Kidney epithelial cell (primary cell): ENCODE measurements at places on chromosomes 2 and 18. TPM values are rescaled to one million over a fixed set of nuclear protein-coding genes. Genes with fewer than 3 reads are reported as not detected.

EMILIN1 gene
- total RNA-seq: 7.4 and 9.5 TPM in 2 replicates

PLCL1 gene
- total RNA-seq: 0.08 and 0.14 TPM in 2 replicates

PSTPIP2 gene
- total RNA-seq: 11.2 and 14.2 TPM in 2 replicates

DNA sequence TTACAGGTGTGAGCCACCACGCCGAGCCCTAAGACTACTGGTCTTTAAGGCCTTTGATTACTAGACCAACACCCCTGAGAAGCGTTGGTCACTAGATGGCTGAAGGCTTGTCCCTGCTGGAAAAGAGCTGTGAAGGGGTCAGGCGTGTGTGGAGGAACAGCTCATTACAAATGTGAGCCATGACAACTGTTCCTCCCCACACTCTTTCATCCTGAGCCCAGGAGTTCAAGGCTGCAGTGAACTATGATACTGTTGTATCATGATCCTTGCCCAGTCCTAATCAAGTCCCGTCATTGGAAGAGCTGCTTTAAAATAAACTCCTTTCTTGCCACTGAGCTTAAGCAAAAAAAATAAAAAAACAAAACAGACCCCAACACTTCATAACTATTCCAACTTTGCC is 19.5 kb upstream of the MCFD2 start:
- no peak for DNase-seq

GRCh38 chr2:55169359-55169758 is 62.7 kb downstream of the CLHC1 start:
- DNase-seq: no peak

NEUROD1 gene
- not detected in 2 replicates for total RNA-seq

DNA sequence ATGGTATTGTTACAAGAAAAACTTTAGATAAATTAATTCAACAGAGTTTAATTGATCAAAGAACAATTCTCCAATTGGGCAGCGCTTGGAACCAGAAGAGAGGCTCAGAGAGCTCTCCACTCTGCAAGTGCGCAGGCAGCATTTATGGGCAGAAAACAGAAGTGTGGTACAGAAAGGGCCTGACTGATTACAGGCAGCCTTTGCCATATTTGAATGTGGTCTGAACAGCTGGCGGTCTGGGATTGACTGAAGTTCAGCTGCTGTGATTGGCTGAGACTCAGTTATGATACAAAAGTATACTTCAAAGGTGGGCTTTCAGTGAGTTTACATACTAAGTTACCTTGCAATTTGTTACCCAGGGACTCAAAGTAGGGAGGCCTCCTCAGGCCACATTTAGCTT is 301.3 kb upstream of the ID2 start:
- no peak for DNase-seq

- DNase-seq: no peak
Observed at GRCh38 chr2:116416731-116417377, 1397.6 kb upstream of the DDX18 start.

GRCh38 chr18:24071029-24071428 is 56.5 kb downstream of the TTC39C start:
- DNase-seq: no peak

SLC39A10 gene
- total RNA-seq: 46.6 and 47.0 TPM in 2 replicates

DNA sequence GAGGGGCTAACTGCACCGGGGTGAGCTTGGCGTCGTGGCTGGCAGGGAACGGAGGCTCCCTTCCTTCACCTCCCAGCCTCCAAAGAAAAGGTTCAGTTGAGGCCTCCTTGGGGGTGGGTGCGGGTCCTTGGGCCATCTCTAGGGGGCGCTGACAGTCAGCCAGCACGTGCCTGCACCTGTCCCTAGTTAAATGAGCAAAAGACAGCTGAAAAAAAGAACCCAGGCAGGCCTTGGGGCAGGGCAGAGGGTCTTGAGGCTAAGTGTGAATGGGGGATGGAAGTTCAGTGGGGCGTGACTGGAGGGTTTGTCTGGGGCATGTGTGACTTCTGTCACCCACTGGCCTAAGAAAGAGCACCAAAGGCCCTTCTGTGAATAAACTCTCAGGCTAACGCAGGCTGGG is 56.4 kb downstream of the ZFP36L2 start:
- no peak for DNase-seq
